ENCODE measurements at places on chromosomes 5 and 9.

- peak; percentile 37 for DNase-seq
Observed at GRCh38 chr9:109903515-109904138, 123.6 kb downstream of the PALM2AKAP2 start.

DNA sequence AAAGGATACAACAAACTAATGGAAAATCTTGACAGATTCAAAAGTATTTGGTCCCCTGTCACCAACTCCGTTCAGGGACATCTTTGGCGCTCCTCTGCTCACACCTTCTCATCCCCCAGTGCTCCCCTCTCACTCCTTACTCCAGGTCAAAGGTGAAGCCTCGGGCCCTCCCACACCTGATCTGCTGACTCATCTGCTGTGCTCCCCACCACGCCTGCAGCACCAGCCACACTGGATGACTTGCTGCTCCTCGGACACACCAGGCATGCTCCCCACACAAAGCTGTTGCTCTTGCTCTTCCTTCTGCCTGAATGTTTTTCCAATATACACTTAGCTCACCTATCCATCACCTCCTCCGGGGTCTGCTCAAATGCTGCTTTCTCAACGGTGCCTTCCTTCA lies 123.4 kb downstream of the ESM1 start:
- DNase-seq: no peak

DNA sequence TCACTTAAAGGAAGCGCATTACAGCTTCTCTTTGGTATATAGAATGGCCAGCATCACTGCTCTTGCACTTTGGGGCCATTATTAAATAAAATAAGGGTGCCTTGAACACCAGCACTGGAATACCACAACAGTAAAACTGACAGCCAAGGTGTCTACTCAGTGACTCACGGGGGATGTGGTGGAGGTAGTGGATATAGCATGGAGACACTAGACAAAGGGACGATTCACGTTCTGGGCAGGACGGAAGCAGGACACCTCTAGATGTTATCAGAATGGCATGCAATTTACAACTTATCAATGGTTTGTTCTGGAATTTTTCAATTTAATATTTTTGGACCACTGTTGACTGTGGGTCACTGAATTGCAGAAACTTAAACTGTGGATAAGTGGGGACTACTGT lies 32.9 kb upstream of the PDE8B start:
- DNase-seq: no peak

GRCh38 chr5:5317976-5318375 lies 104.5 kb upstream of the ICE1 start:
- DNase-seq: no peak

DNA sequence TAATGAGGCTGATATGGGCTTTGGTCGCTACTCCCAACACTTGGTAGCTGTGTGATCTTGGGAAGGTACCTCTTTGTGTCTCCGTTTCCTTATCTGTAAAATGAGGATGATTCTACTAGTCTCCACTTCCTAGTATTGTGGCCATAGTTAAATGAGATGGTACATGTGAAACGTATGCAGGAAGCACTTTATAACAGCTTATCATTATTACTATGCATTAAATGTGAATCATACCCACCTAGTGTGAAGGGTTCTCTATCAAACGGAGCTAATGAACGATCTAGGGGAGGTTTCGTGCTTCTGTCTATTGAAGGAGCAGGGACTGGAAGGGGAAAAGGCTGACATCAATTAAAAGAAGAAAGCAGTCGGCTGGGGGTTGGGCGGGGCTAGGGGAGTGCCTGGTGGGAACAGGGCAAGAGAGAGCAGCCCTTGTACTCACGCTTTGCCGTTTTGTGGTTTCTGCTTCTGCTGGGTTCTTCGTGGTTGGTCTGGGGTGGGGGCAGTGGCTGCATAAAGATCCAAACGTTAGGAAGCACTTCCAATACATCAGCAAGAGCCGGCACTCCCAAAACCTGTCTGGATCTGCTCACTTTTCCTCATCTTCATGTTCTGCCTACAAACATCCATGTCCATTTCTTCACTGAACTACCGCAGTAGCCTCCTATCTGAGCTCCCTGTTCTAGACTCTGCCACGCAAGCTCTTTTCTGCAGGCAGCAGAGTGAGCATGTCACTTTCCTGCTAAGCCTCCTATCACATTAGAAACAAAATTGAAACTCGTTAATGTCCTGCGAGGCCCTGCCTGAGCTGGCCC lies 30.8 kb downstream of the LCP2 start:
- no peak for DNase-seq

- DNase-seq: no peak
Observed at GRCh38 chr5:145800181-145800580, 35.0 kb downstream of the PRELID2 start.

GRCh38 chr5:136814619-136815378 lies 449.5 kb upstream of the TRPC7 start:
- no peak for DNase-seq

- DNase-seq: no peak
Observed at GRCh38 chr9:27192291-27192960, 83.4 kb downstream of the TEK start.

- DNase-seq: no peak
Observed at GRCh38 chr5:82620957-82621600, 342.9 kb upstream of the RPS23 start.

GRCh38 chr5:69138766-69139165 lies 28.2 kb upstream of the CCNB1 start:
- no peak for DNase-seq

GRCh38 chr5:79771387-79771786 lies 81.8 kb downstream of the CMYA5 start:
- DNase-seq: no peak

DNA sequence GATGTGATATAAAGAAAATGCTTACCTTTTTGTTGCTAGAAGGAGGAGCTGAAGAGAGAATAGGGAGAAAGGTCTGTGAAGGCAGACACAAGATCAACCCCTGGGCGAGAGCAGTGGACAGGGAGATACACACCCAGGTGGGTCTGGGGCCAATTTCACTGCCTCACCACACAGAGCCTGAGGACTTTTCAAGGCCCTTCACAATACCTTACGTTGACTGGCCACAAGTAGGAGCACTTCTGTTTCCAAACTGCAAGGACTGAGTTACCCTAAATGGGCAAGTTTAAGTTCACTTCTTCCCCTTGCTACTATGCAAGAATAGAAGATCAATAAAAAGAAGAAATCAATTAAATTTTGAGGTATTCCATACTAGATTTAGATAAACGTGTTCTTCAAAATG lies 174.5 kb upstream of the SLC12A2 start:
- no peak for DNase-seq

GRCh38 chr5:62477801-62478200 lies 65.2 kb downstream of the IPO11 start:
- DNase-seq: no peak

DNA sequence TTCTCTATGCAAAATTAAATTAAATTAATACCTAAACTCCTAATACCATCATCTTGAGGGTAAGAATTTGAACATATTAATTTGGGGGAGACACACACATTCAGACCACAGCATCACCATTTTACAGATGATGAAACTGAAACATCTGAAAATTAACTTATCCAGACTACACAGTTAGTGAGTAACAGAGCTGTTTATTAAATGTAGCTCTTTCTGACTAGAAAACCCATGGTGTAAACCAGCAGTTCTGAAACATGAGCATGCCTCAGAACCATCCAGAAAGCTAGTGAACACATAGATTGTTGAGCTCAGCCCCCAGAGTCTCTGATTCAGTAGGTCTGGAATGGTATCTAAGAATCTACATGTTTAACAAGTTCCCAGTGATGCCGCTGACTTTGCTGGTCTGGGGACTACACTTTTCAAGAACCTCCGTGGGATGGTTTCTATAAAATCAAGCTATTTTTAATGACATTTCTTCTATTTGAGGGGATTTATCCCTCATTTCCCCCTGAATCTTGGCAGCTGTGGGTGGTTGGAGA lies 113.5 kb downstream of the RORB start:
- DNase-seq: no peak

DNA sequence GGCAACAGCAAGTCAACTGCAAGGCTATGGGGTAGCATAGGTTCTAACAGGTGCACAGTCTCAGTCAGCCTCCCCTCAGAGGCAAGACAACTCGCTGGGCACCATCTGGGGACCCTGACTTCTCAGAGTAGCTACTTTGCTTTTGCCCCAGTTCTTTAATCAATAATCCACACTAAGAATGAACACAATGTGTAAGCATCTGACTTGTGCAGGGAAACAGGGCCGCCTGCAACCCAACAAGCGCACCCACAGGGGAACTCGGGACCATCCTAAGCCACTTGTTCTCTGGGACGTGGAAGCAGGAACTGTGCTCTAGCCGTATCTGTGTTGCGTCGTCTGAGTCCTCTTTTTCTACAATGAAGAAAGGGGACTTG lies 1.9 kb downstream of the MOB3B start:
- no peak for DNase-seq

DNA sequence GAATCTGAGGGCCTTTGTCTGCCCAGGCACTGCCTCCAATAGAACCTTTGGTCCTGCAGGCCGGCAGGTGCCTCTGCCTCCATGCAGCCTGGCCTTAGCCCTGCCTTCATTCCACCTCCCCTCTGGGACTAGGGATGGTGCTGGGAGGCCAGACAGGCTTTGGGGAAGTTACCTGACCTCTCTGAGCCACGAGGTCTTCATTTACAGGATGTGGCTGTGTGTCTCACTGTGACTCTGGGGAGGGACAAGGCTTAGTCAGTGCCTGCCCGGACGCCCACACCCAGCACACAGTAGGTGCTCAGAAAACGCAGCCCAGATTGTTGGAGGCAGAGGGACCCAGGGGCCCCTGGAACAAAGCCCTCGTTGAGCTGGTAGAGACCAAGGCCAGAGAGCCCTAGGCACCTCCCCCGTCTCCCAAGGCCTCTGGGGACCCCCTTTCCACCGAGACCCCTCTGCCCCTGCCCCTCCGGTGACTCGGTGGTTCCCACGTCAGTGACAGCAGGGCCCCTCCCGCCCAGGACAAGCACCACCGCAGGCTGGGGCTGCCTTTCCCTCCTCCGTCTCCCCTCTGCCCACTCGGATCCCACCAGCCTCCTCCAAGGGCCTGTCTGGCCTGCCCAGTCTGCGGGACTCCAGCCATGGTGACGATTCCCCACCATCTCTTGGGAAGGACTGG lies 46.9 kb upstream of the EGFL7 start:
- DNase-seq: no peak

DNA sequence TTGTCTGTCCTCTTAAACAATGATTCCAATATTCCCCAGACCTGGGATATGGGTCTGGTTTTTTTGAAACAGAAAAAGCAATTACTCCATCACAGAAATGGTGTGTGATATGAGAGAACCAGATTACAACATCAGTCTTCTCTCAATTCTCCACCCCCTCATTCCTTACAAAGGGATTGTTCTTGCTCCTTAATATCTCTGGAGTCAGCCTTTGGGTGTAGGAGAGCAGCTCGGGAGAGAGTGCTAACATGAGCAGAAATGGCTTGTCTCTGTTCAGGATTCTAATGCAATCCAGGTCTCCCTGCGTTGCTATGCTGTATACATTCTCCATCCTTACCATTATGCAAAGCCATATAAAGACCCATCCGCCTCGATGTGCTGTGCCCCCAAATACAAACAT lies 32.7 kb downstream of the ZFAND5 start:
- no peak for DNase-seq

DNA sequence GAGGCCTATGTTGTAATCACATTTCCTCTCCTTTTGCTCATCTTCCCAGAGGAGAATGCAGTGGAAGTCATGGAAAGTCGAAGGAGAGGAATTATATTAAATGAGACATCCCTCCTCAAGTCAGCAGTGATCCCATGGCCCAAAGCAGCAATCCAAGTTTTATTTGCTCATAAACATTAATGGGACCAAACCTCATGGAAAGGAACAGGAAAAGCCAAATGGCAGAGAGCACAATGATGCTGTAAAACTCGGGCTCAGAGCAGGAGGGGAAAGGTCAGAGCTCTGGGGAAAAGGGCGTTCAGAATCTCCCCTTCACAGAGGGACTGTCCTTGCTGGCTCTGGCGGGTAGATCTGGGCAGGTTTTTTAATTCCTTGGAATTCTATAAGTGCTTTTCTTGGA lies 175.8 kb downstream of the C5orf15 start:
- DNase-seq: no peak

DNA sequence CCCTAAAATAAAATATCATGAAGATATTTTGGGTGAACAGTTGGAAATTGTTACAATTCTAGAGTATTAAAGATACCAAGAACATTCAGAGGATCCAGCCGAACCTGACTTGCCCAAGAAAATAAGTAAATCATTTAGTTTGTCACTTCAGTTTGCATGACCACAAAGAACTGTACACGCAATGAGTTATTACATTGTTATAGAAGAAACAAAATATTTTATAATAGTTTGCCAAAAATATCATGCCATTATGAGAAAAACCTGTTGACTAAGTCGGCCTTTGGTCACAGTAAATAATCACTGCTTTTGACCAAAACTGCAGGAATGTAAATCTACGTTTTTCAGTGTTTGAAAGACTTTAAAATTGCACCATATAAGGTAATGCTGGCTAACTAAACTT lies 27.9 kb downstream of the TRIO start:
- no peak for DNase-seq

GRCh38 chr9:113932906-113933584 lies 56.9 kb downstream of the ZNF618 start:
- no peak for DNase-seq

DNA sequence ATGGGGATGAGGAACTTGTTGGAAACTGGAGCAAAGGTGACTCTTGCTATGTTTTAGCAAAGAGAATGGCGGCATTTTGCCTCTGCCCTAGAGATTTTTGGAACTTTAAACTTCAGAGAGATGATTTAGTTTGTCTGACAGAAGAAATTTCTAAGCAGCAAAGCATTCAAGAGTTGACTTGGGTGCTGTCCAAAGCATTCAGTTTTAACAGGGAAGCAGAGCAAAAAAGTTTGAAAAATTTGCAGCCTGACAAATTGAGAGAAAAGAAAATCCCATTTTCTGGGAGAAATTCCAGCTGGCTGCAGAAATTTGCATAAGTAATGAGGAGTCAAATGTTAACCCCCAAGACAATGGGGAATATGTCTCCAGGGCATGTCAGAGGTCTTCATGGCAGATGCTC lies 682.3 kb upstream of the ST8SIA4 start:
- no peak for DNase-seq

DNA sequence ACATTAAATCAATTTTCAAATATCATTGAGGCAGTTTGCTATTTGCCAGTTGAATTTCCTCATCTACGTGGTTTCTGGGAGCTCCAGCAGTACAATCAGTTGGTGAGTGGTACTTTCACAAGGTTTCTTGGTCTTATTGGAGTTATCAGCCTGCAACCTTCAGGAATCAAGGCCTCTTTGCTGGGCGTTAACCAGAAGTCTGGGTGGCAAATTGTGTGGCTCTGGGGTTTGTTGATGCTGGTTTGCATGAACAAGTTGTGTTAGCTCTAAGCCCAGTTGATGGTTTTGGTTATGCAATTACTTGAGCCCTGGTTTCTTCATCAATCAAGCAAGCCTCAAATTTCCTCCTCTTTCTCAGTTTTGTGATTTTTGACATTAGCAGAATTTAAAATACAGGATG lies 152.9 kb upstream of the ANKRD55 start:
- DNase-seq: no peak
